ENCODE measurements at places on chromosomes 7 and 10. TPM values are rescaled to one million over a fixed set of nuclear protein-coding genes. Genes with fewer than 3 reads are reported as not detected.

LLCFC1 gene
- not detected for total RNA-seq

EPHB6 gene
- 0.80 TPM for total RNA-seq

NUDT13 gene
- total RNA-seq: 2.6 TPM

PDK4 gene
- total RNA-seq: 28.0 TPM

HIP1 gene
- 18.4 TPM for total RNA-seq

DUSP5 gene
- total RNA-seq: 134 TPM

ACSM6 gene
- not detected for total RNA-seq

SPDYE2B gene
- total RNA-seq: not detected

TMEM236 gene
- 0.03 TPM for total RNA-seq

PIK3CG gene
- total RNA-seq: not detected

CYP3A4 gene
- 0.10 TPM for total RNA-seq

GDF2 gene
- total RNA-seq: not detected

SPDYE5 gene
- total RNA-seq: not detected

SPDYE9 gene
- not detected for total RNA-seq

EGR2 gene
- total RNA-seq: 0.29 TPM

TRPV5 gene
- not detected for total RNA-seq

DRGX gene
- not detected for total RNA-seq

MUC12 gene
- total RNA-seq: 20.3 TPM

HKDC1 gene
- 8.9 TPM for total RNA-seq

WDFY4 gene
- total RNA-seq: 0.07 TPM

CALML5 gene
- not detected for total RNA-seq

TIMM23 gene
- 147 TPM for total RNA-seq

TACR2 gene
- total RNA-seq: 0.14 TPM

BET1 gene
- total RNA-seq: 25.2 TPM

AEBP1 gene
- total RNA-seq: not detected

ZNF727 gene
- not detected for total RNA-seq

PHKG1 gene
- 0.31 TPM for total RNA-seq

MPLKIP gene
- total RNA-seq: 42.2 TPM

EPDR1 gene
- 76.1 TPM for total RNA-seq

ITGA8 gene
- total RNA-seq: not detected

UCN3 gene
- total RNA-seq: not detected

TMEM213 gene
- total RNA-seq: not detected
